Neural crest cell (in vitro differentiated cells): ENCODE measurements at places on chromosomes 16 and 17. TPM values are rescaled to one million over a fixed set of nuclear protein-coding genes. Genes with fewer than 3 reads are reported as not detected.
A peak's percentile ranks its signal among the peaks of the same experiment; 100 is the strongest.

DNA sequence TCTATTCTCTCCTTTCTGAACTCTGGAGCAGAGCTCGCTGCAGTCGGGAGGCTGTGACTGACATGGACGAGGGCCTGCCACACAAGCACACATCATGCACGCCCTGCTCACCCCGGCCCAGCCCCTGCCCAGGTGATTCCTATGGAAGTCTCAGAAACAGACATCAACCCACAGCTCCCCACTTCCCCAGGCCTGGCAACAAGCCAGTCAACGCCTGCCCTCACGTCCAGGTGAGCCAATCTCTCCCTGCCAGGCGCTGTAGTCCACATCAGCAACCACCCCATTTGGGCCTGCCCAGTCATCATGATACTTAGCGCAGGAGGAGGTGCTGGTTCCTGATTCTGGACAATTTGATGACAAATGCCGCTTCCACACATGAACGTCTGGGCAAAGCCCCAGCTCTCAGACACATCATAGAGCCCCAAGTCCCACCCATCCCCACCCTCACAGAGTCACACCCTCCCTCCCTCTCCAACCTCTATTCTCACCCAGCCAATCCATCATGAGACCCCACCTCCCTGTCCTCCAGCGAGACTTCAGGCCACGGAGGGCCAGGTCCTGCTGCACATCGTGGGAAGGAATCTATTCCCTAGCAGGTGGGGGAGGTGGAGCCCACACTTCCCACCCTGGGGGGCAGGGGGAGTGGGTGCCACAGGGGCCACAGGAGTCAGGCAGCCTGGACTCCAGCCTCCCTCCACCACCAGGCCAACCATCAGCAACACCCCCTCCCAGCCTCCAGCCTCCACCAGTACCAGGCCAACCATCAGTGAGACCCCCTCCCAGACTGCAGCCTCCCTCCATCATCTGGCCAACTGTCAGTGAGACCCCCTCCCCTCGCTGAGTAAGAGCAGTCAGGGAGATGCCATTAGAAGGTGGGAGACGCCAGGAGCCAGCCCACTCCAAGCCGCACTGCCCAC, 33.7 kb upstream of the GSG1L start:
- peaks cover 4% of the 10 kb centered on the region for H3K4me1 ChIP-seq
- no peak for DNase-seq
- H3K36me3 ChIP-seq: peaks cover 5% of the 10 kb centered on the region
- H3K4me3 ChIP-seq: no peak overlapping the region
- no peak overlapping the region for H3K27ac ChIP-seq

- H3K36me3 ChIP-seq: peaks cover 5% of the 10 kb centered on the region
- H3K4me1 ChIP-seq: no peaks in the 10 kb centered on the region
- DNase-seq: no peak
- no peak overlapping the region for H3K27ac ChIP-seq
Observed at GRCh38 chr16:78142788-78143187, 43.3 kb downstream of the WWOX start.

DNA sequence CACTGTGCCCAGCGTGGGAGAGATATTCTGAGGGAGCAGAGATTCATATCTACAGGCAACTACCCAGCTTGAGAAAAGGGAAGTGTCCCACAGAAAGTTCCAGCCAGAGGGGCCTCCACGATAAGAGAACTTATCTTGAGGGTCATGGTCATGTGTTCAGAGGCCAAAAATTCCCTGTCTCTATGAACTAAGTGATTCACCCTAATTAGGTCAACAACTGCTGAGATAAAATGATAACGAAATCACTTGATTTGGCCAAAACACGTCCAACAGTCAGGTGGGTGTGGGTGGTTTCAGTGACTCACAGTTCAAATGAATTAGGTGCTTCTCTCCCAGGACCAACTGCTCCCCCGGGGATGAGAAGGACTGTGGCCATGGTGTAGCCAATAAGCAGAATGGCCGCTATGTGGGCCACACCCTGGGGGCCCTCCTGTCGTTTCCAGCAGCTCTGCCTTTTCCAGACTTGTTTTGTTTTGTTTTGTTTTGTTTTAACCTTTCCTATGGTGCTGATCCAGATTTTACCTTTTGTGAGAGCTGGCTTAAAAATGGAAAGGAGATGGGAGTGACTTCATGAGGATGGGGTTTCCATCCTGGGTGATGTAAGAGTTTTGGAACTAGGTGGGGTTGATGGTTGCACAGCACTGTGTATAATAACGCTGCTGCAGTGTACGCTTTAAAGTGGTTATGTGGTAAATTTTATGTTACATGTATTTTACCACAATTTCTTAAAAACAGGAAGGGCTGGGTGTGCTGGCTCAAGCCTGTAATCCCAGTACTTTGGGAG, 8.7 kb downstream of the DNAI2 start:
- no peaks in the 10 kb centered on the region for H3K36me3 ChIP-seq
- H3K27ac ChIP-seq: no peak overlapping the region
- no peaks in the 10 kb centered on the region for H3K27me3 ChIP-seq

GRCh38 chr17:28513476-28513875, 7.3 kb downstream of the FOXN1 start:
- H3K27me3 ChIP-seq: peaks cover 46% of the 10 kb centered on the region
- no peak overlapping the region for H3K4me3 ChIP-seq
- H3K36me3 ChIP-seq: no peaks in the 10 kb centered on the region
- no peaks in the 10 kb centered on the region for H3K4me1 ChIP-seq
- H3K27ac ChIP-seq: no peak overlapping the region

DNA sequence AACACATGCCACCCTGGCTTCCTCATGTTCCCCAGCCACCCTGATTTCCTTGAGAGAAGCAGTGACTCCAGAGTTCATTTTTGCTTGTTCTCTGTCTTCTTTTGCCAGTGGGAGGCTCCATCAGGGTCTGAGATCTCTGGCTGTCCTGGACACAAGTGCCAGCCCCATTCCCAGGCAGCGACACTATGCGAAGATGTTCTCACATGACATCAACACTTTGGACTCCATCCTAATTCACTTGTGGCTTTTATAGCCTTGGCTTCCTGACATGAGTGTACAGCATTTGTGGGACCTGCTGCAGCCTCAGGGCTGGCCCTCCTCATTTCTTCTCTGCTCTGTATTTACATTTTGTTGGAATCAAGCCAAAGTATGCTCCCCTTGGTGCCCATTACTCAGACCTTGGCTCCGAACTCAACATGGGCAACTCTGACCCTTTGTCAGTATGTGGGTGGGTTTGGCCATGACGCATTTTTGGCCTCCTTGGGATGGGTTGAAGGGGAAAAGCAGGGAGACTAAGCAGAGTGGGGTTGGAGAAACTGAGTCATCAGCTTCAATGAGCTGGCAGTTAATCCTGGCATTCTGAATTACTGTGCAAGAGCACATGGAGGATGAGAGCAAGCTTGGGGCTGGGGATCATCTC, 119.0 kb upstream of the EEF2KMT start:
- no peak overlapping the region for H3K27ac ChIP-seq
- H3K27me3 ChIP-seq: peaks cover 58% of the 10 kb centered on the region
- no peaks in the 10 kb centered on the region for H3K36me3 ChIP-seq
- H3K4me1 ChIP-seq: peaks cover 4% of the 10 kb centered on the region
- DNase-seq: no peak

GRCh38 chr17:39335704-39336223, 65.7 kb downstream of the FBXL20 start:
- H3K27me3 ChIP-seq: no peaks in the 10 kb centered on the region
- H3K27ac ChIP-seq: no peak overlapping the region
- H3K36me3 ChIP-seq: peaks cover 23% of the 10 kb centered on the region
- DNase-seq: no peak

DNA sequence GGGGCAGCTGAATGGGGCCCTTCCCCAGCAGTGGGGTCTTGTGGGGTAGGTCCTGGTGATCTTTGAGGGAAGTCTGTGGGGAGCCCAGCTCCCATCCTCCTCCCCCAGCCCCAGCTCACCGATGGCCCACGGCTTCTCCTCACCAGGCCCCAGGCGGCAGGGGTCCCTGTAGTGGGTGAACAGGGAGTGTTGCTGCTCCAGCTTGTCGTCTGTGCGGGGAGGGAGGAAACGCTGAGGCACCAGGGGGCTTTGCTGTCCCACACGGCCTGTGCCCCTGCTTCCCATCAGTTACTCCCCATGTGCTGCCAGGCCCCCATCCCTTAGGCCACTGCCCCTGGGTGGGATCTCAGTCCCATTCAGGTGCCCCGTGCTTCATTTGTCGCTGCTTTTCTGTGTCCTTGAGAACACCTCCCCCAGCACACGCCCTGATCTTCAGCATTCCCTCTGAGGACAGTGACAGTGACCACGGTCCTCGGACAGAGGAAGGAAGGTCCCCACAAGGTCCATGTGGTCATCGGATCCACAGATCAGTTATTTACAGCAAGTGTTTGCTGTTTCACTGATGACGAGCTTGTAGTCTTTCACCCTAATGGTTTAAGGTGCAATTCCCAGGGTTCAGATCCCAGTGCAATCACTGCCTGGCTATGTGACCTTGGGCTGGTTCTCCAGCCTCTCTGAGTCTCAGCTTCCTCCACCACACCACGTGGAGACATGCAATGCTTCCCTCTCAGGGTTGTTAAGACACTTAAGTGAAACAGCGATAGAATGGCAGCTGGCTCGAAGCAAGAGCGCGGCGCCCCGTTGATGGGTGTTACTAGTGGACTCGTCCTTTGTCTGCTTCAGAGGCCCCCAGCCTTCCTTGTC, 53.1 kb downstream of the PRMT7 start:
- peak overlapping the region; percentile 12 for H3K4me3 ChIP-seq
- H3K36me3 ChIP-seq: no peaks in the 10 kb centered on the region
- no peaks in the 10 kb centered on the region for H3K27me3 ChIP-seq
- H3K4me1 ChIP-seq: peaks cover 21% of the 10 kb centered on the region
- H3K27ac ChIP-seq: peak overlapping the region; percentile 84

GRCh38 chr16:27431773-27432532, 30.0 kb downstream of the IL21R start:
- no peak overlapping the region for H3K4me3 ChIP-seq
- DNase-seq: no peak
- peak overlapping the region; percentile 27 for H3K27ac ChIP-seq
- peaks cover 7% of the 10 kb centered on the region for H3K4me1 ChIP-seq
- no peaks in the 10 kb centered on the region for H3K27me3 ChIP-seq
- H3K36me3 ChIP-seq: no peaks in the 10 kb centered on the region

- no peaks in the 10 kb centered on the region for H3K4me1 ChIP-seq
- no peak overlapping the region for H3K4me3 ChIP-seq
- no peaks in the 10 kb centered on the region for H3K27me3 ChIP-seq
- H3K27ac ChIP-seq: no peak overlapping the region
Observed at GRCh38 chr17:78737332-78737731, 44.7 kb downstream of the CYTH1 start.

DNA sequence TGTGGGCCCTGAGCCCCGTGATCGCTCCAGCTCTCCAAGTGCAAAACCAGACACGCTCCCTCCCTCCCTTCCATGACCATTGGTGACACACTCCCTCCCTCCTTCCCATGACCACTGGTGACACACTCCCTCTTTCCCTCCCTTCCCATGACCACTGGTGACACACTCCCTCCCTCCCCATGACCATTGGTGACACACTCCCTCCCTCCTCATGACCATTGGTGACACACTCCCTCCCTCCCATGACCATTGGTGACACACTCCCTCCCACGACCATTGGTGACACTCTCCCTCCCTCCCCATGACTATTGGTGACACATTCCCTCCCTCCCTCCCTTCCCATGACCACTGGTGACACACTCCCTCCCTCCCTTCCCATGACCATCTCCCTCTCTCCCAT, 56.3 kb downstream of the LMF1 start:
- no peak overlapping the region for H3K4me3 ChIP-seq
- H3K36me3 ChIP-seq: peaks cover under 1% of the 10 kb centered on the region
- peaks cover 21% of the 10 kb centered on the region for H3K4me1 ChIP-seq
- no peak for DNase-seq
- H3K27me3 ChIP-seq: no peaks in the 10 kb centered on the region

- no peak overlapping the region for H3K4me3 ChIP-seq
- DNase-seq: no peak
- H3K4me1 ChIP-seq: peaks cover 5% of the 10 kb centered on the region
- H3K27me3 ChIP-seq: no peaks in the 10 kb centered on the region
- peaks cover 5% of the 10 kb centered on the region for H3K36me3 ChIP-seq
Observed at GRCh38 chr17:705863-706262, 8.8 kb downstream of the VPS53 start.

GRCh38 chr17:11550431-11550830, 47.8 kb upstream of the DNAH9 start:
- no peaks in the 10 kb centered on the region for H3K36me3 ChIP-seq
- no peak for DNase-seq

- no peak overlapping the region for H3K27ac ChIP-seq
- no peak for DNase-seq
- no peaks in the 10 kb centered on the region for H3K27me3 ChIP-seq
Observed at GRCh38 chr16:53717577-53717976, 13.6 kb downstream of the FTO start.

KCNJ16 gene
- 0.12 and 0.25 TPM in 2 replicates for total RNA-seq

SSTR5 gene
- total RNA-seq: not detected in 2 replicates

GDPD3 gene
- 6.7 and 7.7 TPM in 2 replicates for total RNA-seq

ITGA2B gene
- 7.3 and 8.1 TPM in 2 replicates for total RNA-seq

TBC1D3B gene
- 12.5 and 13.2 TPM in 2 replicates for total RNA-seq

FSCN2 gene
- total RNA-seq: 0.43 and 0.56 TPM in 2 replicates

CDC27 gene
- total RNA-seq: 125 and 150 TPM in 2 replicates

KLHDC4 gene
- total RNA-seq: 55.4 and 57.0 TPM in 2 replicates

RGS9 gene
- total RNA-seq: 2.5 and 2.8 TPM in 2 replicates

BICDL2 gene
- total RNA-seq: not detected in 2 replicates
